GM23248 (cell line): ENCODE measurements at places on chromosomes 16 and 17. TPM values are rescaled to one million over a fixed set of nuclear protein-coding genes. Genes with fewer than 3 reads are reported as not detected.
A peak's percentile ranks its signal among the peaks of the same experiment; 100 is the strongest.

KRTAP9-3 gene
- total RNA-seq, result not detected in 2 replicates

GRCh38 chr17:6702567-6703215 is 10.5 kb downstream of the SLC13A5 start:
- DNase-seq, result no peak

GRCh38 chr16:79757968-79758367 is 157.4 kb upstream of the MAF start:
- no peak for DNase-seq

DNA sequence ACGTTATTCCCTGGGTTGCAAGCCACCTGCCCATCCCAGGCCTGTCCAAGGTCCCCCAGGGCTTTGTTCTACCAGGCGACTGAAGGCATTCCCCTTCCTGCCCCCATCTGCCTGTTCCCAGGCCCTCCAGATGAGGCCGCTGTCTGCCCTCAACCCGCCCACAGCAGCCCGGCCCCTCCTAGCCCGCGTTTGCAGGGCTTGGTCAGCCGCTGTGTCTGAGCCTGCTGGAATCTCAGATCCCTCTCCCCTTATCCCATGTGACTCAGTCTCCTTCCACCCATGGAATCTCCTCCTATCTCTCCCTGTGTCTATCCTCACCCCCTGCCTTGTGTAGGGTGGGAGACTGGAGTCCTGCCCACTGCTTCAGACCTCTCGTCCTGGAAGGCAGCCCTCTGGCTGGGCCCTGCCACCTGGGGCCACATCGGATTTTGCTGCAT is 186.0 kb upstream of the TNRC6C start:
- DNase-seq, result peak; percentile 40

- DNase-seq, result peak; percentile 55
These were observed 502 bp downstream of the FAAP100 start for GRCh38 chr17:81551458-81552243.

- no peak for DNase-seq
These were observed 24.3 kb upstream of the ADGRG1 start for GRCh38 chr16:57604177-57604576.
